Neural crest cell (in vitro differentiated cells): ENCODE measurements at places on chromosomes 2 and 18.
A peak's percentile ranks its signal among the peaks of the same experiment; 100 is the strongest.

- H3K27ac ChIP-seq = no peak overlapping the region
- no peak overlapping the region for H3K4me3 ChIP-seq
- no peaks in the 10 kb centered on the region for H3K4me1 ChIP-seq
- no peaks in the 10 kb centered on the region for H3K36me3 ChIP-seq
These were observed 157.0 kb upstream of the ACAA2 start for GRCh38 chr18:49970319-49970718.

DNA sequence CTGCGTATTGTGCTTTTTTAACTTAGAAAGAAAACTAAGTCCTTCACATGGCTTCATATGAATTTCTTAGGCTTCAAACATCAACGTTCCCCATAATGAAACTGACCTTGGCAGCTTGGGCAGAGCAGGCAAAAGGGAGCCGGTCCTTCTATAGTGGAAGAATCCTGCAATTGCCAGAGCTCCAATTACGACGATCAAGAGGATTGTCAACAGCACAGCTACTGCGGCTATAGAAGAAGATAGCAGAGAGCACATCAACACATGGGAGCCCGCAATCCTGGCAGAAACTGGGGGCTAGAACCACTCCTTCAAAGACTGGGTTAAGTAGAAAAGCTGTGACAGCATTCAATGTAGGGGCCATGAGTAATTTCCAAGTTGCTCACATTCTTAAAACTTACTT lies 69.8 kb downstream of the DHRS9 start:
- H3K4me1 ChIP-seq = peaks cover 12% of the 10 kb centered on the region
- no peak overlapping the region for H3K27ac ChIP-seq
- no peak for DNase-seq
- peaks cover 3% of the 10 kb centered on the region for H3K36me3 ChIP-seq

DNA sequence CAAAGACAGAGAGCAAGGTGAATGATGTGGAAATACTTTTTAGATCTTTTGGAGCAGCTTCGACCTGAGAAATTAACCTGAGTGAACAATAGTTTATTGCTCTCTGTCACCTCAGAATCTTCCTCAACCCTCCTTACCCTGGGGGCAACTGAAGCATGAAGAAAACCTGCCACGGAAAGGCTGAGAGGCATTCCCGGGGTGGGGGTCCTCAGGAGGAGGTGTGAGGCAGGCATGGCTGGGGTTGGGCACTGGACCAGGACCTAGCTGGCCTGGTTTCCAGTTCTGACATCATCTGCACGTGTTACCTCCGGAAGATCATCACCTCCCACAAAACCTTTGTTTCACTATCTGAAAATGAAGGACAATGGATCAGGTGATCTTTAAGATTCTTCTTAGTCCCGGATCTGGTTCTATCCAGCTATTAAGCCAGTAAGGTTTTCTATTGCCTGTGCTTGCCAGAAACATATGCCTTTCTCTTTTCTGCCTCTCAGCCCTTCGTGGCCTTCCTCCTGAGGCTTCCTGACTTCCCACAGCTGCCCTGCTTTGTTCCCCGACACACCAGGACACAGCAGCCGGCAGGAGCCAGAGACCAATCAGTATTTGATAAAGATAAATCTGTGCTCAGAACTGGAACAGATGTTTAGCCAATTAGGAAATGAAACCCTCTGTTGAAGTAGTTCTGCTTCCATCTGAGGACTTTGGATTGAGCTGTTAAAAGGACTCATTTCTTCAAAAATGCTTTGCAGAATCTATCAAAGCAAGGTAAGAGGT lies 232.5 kb downstream of the TDRD15 start:
- no peak for DNase-seq
- no peaks in the 10 kb centered on the region for H3K36me3 ChIP-seq
- H3K27ac ChIP-seq = no peak overlapping the region
- peaks cover 2% of the 10 kb centered on the region for H3K27me3 ChIP-seq
- H3K4me3 ChIP-seq = no peak overlapping the region
- no peaks in the 10 kb centered on the region for H3K4me1 ChIP-seq

GRCh38 chr2:203626952-203627681 lies 79.3 kb upstream of the CD28 start:
- H3K27ac ChIP-seq = no peak overlapping the region
- no peaks in the 10 kb centered on the region for H3K36me3 ChIP-seq
- peaks cover 5% of the 10 kb centered on the region for H3K4me1 ChIP-seq
- no peaks in the 10 kb centered on the region for H3K27me3 ChIP-seq
- no peak for DNase-seq

DNA sequence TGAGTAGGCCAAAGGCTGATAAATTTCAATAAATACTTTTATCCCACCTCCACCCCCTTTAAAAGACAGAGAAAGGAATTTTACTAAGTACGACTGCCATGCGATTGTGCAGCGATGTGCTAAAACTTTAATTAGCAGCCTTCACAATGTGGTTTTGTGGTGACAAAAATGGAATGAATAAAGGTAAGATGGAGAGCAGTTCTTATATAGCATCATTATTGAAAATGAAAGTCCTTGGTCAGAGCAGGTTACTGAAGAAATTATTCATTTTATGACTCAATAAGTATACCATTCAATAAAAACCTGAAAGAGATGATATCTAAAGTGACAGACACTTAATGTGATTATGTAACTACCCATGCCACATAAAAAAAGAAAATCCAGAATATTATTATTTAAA lies 33.2 kb upstream of the MTIF2 start:
- H3K27me3 ChIP-seq = no peaks in the 10 kb centered on the region
- H3K4me3 ChIP-seq = no peak overlapping the region
- H3K27ac ChIP-seq = no peak overlapping the region
- no peak for DNase-seq

DNA sequence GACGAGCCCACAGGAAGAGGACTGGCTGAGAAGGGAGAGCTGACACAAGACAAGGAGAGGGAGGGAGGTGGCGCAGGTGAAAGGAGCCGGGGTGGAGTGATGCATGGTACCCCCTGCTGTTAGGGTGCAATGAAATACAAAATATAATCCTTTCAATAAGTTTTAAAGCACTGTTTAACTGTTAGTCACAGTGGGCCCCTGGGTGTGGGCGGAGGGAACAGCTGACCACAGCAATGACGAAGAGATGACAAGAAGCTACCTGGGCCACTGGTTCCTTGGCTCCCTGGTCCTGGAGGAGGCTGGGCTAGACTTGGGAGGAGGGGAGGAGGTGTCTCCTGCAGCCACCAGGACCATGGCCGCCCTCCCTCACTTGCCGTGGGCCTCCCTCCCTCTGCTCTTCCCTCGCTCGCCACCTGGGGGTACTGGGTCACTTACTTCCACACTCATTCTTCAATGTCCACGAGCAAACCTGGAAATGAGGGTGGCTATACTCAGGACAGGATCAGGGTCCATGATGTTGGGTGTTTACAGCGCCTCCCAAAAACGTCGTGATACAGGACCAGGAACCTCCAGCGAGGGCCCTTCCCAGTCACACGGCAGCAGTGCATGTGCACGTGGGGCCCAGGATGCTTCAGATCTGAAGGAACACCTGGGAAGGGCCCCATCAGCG lies 196.1 kb downstream of the ANKRD30B start:
- no peak overlapping the region for H3K4me3 ChIP-seq
- no peak overlapping the region for H3K27ac ChIP-seq
- H3K27me3 ChIP-seq = no peaks in the 10 kb centered on the region
- H3K4me1 ChIP-seq = no peaks in the 10 kb centered on the region
- no peak for DNase-seq

- no peak overlapping the region for H3K27ac ChIP-seq
- no peak for DNase-seq
- no peak overlapping the region for H3K4me3 ChIP-seq
- H3K4me1 ChIP-seq = no peaks in the 10 kb centered on the region
- no peaks in the 10 kb centered on the region for H3K36me3 ChIP-seq
- no peaks in the 10 kb centered on the region for H3K27me3 ChIP-seq
These were observed 7.3 kb downstream of the ACMSD start for GRCh38 chr2:134845719-134846118.

- no peak overlapping the region for H3K4me3 ChIP-seq
- H3K27me3 ChIP-seq = no peaks in the 10 kb centered on the region
- DNase-seq = no peak
- no peak overlapping the region for H3K27ac ChIP-seq
These were observed 419.6 kb downstream of the NRXN1 start for GRCh38 chr2:50612306-50612705.

- no peak overlapping the region for H3K27ac ChIP-seq
- H3K4me3 ChIP-seq = no peak overlapping the region
- H3K36me3 ChIP-seq = peaks cover 2% of the 10 kb centered on the region
- no peaks in the 10 kb centered on the region for H3K27me3 ChIP-seq
- DNase-seq = no peak
These were observed 159.4 kb downstream of the CCDC148 start for GRCh38 chr2:158297120-158297519.

- H3K27ac ChIP-seq = peak overlapping the region; percentile 71
- H3K4me3 ChIP-seq = no peak overlapping the region
- no peak for DNase-seq
- H3K4me1 ChIP-seq = no peaks in the 10 kb centered on the region
- H3K36me3 ChIP-seq = no peaks in the 10 kb centered on the region
These were observed 1432.2 kb upstream of the ACVR2A start for GRCh38 chr2:146412625-146413024.
